ENCODE measurements at places on chromosomes 6 and 20.

DNA sequence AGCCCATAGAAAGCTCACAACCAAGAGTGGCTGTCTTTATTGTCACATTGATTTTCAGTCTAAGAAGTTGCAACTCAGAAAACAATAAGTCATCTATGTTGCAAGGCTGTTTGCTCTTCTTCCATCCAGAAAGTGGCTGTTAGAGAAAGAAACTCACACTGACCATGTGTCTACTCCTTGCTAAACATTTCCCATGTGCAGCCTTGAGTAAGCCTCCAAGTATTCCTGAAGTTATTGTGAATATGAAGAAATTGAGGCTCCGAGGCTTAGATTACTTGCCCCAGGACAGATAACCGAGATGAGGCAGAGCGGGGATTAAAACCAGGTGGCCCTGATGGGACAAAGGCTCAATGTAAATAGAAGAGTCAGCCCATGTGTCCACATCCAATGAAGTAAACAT lies 105.0 kb downstream of the SPTLC3 start:
- DNase-seq = no peak

- DNase-seq = no peak
Measured at GRCh38 chr20:35502352-35502751, 27.1 kb downstream of the C20orf173 start.

DNA sequence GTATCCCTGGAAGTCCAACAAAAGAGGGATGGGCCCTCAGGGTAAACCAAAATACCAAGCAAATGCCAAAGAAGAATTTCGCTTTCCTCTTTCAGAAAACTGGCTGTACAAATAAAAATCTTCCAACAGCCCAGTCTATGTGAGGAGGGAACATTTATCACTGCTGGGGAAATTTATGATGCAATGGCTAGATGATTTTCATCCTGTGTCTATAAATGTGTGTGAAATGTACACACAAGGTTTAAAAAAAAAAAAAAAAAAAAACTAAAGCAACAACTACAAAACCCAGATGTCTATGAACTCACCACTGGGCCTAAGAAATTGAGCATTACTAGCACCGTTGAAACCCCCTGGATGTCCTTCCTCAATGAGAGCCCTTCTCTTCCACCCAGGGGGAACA lies 68.7 kb upstream of the SLC4A11 start:
- DNase-seq = no peak

GRCh38 chr6:147684906-147685305 lies 176.4 kb downstream of the SAMD5 start:
- no peak for DNase-seq

DNA sequence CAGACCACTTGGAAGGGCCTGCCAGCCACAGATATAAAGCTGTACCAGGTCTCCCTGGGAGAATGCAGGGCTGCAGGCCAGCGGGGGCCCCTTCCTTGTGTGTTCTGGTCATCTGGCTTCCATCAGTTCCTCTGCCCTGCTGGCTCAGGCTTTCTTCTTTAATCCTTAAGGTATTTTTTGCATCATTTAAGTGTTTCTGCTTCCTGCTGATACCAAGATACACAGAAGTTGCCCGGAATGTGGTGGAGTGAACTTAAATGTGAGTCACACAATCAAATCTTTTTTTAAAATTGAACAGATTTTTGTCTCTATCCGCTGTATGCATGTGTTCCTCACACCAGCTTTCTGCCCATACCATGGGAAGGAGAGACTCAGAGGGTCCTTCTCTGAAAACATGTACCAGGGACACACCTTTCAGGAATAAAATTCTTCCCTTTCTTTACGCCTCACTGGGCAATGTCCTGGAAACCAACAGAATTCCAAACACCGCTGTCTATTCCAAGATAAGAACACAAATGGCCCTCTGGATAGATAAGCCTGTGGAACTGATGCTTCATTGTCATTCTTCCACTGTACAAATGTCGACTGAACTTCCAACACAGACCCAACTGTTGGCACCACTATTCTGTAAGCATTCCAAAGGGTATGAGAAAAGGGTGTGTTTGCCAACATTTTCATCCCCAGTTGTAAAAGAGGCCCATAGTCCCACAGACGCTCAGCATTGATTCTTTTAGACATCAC lies 206.2 kb upstream of the MYLIP start:
- peak; percentile 41 for DNase-seq

- DNase-seq = no peak
Measured at GRCh38 chr6:149003560-149003959, 256.7 kb downstream of the UST start.

GRCh38 chr6:63526931-63527330 lies 45.3 kb upstream of the LOC128125822 start:
- no peak for DNase-seq

DNA sequence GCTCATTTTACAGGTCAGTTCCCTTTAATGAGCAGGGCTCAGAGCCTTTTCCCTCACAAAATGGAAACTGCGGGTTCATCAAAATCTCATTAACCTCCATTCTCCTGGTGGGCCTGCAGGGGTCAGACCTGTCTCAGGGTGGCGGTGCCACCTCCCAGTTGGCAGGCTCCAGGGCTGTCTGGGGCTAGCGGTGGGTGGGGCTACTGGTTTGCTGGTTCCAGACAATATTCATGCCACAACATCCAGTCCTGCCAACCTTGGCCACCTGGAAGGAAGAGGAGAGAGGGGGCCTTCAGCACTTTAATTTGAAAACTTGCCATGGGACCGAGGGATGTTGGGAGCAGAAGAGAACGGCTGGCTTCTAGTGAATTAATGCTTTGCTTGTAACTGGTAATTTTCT lies 41.9 kb upstream of the CTNNBL1 start:
- peak; percentile 78 for DNase-seq

DNA sequence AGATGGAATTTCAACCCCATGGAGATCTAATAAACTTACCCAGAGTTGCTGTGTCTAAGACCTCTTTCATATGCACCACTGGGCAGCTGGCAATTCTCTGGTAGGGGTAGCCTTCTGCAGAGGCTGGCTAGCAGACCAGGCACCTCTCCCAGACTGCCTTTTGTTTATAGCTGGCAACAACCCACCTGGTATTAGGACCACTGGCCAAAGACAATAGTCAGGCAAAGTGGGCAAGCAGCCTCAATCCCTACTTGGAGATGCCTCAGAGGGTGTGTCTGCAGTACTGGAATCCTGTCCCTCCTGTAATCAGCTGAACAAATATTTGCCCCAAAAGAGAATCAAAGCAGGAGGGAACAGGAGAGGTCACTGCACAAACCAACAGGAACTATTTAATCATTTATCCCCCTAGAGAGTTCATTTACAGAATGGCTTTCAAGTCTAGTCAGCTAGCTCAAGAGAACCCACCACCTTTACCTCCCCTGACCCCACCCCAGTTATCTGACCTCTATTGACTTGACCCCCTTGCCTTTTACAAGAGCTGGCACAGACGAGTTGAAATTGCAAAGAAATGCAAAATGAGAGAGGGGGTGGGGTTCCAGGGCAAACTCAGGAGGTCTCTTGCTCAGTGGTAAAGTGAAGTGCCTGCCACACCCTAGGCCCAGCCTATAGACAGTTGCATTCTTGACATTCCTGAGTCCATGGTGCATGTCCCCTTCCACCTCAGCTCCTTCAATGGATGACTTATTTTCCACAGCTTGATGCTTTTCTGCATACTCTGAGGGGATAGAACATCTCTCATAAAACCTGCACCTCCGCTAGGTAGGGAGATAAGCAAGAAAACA lies 2.8 kb downstream of the BCL2L1 start:
- DNase-seq = no peak

GRCh38 chr6:73028124-73028766 lies 197.1 kb downstream of the KHDC1L start:
- no peak for DNase-seq

DNA sequence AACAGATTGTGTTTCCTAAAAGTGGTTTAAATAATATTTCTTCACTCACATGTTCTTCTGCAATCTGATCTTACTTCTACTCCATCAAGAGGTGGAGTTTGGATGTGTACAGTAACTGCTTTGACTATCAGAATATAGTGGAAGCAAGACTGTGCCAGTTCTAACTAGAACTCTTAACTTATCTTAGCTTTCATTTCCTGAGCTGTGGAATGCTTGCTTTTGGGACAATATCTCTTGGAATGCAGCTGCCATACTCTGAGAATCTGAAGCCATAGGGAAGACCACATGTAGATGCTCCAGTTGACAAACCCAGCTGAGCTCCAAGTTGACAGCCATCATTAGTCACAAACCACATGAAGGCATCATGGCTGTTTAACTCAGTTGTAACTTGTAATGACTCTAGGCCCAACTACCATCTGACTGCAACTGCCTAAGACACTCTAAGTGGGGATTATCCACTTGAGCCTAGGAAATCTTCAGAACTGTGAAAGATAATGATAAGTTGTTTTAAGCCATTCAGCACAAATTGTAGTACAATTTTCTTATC lies 40.8 kb upstream of the MAN1A1 start:
- no peak for DNase-seq

DNA sequence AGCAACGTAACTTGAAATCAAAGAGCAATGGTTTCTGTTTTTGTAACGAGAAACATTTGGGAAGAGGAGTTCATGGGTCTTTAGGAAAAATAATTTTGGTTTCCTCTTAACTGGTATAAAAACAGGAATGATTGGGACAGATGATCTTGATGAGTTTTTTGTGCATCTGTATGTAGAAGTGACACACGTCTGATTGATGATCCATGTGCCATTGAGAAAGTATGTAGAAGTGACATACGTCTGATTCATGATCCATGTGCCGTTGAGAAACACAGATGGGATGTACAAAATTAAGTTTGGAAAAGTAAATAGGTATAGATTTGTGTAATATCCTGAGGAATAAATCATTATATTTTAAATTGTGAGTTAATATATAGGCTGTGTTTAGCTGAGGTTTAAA lies 2.1 kb downstream of the KIAA1586 start:
- no peak for DNase-seq

DNA sequence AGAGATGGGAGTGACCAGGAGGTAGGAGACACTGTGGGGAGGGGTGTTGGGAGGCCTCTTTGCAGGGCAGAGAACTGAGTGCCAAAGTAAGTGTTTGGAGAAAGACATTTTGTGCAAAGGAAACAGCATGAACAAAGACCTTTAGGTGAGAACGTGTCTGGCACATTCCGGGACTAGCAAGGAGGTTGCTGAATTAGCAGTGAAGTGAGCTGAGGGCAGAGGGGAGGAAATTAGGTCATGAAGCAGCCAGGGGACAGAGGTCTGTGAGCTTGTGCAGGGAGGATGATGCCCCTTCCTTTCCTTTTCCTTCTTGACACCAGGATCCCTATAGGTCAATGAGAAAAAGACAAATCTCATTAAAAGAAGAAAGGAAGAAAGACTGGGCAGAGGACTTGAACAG lies 21.4 kb upstream of the AHCY start:
- DNase-seq = no peak

DNA sequence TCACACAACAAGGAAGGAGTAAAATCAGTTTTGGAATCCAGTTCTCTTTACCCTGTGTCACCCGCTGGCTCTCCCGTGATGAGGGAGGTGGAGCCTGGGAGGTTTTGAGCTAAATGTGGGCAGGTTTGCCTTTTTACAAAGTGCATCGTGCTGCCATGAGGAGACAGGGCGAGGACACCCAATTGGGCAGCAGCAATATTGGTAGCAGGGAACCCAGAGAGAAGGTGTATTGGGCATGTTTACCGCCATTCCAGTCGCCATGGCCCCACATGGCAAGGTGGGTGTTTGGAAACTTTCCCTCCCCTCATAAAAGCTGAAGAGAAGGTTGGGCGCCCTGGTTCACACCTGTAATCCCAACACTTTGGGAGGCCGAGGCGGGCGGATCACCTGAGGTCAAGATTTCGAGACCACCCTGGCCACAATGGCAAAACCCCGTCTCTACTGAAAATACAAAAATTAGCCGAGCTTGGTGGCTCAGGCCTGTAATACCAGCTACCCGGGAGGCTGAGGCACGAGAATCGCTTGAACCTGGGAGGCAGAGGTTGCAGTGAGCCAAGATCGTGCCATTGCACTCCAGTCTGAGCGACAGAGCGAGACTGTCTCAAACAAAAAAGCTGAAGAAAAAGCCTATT lies 3.5 kb upstream of the UBE2V1 start:
- no peak for DNase-seq

- peak; percentile 73 for DNase-seq
Measured at GRCh38 chr20:5222919-5223634, 93.7 kb downstream of the PROKR2 start.

GRCh38 chr20:62133051-62133845 lies 9.9 kb downstream of the PSMA7 start:
- DNase-seq = no peak

GRCh38 chr6:111524252-111524651 lies 41.2 kb upstream of the REV3L start:
- no peak for DNase-seq

GRCh38 chr20:63055575-63056235 lies 48.9 kb upstream of the BHLHE23 start:
- DNase-seq = no peak

DNA sequence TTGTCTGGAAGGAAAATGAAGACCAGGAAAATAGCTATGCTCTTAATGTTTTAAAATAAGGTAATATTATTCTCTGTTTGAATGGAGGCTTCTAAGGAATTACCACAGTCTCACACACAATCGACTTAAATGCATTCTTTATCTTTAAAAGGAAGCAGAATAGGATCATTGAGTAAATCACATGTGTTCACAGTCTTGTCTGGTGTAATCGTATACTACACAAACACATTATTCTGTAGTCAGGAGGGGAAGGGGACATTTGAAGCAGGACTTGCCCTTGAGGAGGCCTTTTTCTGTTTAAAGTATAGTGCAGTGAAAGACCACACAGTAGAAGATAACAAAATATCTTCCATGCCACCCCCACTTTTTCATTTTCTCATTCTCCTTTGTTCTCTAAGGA lies 20.6 kb upstream of the REV3L start:
- DNase-seq = no peak

- no peak for DNase-seq
Measured at GRCh38 chr6:133317704-133318103, 76.5 kb downstream of the EYA4 start.

- no peak for DNase-seq
Measured at GRCh38 chr20:53972179-53972578, 98.2 kb downstream of the BCAS1 start.

DNA sequence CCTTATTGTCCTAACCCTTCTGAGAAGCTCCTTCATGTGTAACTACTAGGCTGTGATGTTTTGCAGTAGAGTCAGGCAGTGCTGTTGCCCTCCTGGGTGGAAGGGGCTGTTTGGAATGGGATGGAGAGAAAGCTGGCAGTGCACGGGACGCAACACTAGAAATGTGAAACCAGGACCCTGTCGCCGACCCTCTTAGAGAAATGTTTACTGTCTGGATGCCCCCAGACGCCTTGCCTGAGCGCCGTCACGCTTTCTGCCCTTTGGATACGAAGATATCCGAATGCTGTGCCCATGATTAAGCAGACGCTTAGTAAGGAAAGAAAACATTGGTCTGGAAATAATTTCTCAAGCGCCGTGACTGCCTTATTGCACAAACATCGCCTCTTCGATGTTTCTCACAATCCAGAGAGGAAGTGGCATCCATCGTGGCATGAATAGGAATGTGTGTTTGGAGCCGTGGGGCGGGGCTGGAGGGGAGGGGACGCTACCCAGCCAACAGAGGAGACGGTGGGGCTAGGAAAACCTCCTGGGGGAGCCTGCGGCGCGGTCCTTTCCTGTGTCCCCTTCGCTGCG lies 661 bp upstream of the PPP1R14C start:
- no peak for DNase-seq
